Activated effector memory CD4-positive, alpha-beta T cell treated with Interleukin-2 at 50 U/mL for 16 hours (primary cell): ENCODE measurements at places on chromosomes 2 and 18.
A peak's percentile ranks its signal among the peaks of the same experiment; 100 is the strongest.

GRCh38 chr2:119206201-119206600, 17.4 kb upstream of the STEAP3 start:
- no peak for DNase-seq

- no peak for DNase-seq
Measured at GRCh38 chr2:96861074-96861473, 3.3 kb upstream of the ANKRD39 start.

- no peak for DNase-seq
Measured at GRCh38 chr18:45526114-45526841, 89.0 kb upstream of the SLC14A2 start.

- no peak for DNase-seq
Measured at GRCh38 chr18:69961718-69962117, 14.0 kb upstream of the CD226 start.

DNA sequence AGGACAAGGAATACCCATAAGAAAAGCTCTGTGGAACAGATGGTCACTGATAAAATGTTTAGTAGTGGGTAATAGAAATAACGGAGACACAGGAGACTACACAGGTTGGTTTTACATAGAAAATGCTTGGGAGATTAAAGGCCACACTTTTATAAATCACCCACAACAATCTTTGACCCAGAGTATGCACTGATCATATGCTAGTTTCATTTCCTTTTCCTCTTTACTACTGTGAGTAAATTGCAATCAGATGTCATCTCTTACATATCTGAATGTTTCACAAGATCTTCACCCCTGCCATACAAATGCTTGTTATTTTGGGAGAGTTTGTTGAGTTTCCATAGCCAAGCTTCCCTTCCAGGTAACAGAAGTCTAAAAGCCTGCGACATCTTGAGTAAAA, 978.4 kb upstream of the KLHL29 start:
- DNase-seq: no peak

DNA sequence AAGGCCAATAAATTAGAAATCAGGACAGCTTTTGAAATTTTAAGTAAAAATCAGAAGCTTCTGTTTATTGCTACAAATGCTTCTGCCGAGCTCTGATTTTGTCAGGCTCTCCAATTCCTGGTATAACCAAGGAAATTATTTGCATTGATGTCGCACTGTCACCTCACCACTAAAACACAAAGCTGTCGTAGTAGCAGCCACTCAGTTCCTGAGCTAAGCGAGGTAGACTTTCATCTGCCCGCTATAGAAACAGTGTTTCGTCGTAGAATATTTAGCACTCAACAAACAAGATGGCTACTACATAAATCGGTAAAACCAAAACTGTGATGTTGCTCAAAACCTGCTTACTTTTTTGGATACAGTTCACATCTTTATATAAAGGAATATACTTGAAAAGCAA, 141.3 kb upstream of the FOSL2 start:
- DNase-seq: peak; percentile 7

DNA sequence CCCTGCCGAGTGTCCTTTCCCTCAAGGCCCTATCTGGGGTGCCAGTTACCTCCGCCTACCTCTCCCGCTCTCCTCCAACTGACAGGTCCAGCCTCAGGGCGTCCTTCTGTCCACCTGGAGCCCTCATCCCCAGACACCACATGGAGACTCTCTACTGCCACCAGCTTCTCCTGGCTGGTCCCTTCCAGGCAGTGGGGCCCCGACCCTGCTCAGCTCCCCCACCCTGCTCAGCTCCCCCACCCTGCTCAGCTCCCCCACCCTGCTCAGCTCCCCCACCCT, 74.0 kb upstream of the ODC1 start:
- DNase-seq: no peak

GRCh38 chr18:44973282-44973681, 292.6 kb downstream of the SETBP1 start:
- DNase-seq: no peak

GRCh38 chr2:157789256-157789655, 86.9 kb downstream of the ACVR1 start:
- DNase-seq: no peak

DNA sequence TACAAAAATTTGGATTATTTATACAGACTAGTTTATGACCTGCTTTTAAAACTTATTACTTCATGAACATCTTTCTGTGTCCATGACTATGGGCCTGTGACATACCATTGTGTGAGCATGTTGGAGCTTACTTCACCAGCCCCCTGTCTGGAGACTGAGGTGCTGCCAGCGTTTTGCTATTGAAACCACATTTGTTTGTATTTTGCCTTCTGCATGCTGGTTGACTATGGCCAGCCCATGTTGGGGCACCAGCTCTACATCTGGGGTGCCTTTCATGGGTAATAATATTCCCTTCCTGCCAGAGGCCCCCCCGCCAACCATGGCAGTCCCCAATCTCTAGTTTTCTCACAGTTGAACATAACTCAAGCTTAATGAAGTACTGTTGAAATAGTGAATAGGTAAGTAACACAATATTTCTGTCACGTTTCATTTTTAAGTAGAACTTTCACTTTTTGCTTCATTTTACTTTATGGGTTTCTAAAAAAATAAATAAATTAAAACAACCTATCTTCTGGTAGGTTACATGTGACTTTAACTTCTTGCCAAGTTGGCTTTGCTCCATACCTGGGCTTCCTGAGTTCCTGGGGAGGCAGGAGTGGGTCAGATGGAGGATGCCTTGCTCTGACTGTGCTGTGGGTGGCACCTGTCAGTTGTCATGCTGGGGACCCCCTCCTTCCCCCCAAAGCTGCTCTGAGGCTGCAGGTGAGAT, 63.9 kb downstream of the DGKD start:
- DNase-seq: no peak

GRCh38 chr2:30456106-30456505, 9.1 kb downstream of the LCLAT1 start:
- DNase-seq: no peak

- DNase-seq: no peak
Measured at GRCh38 chr2:168371273-168372019, 84.6 kb upstream of the CERS6 start.

GRCh38 chr2:30768708-30769480, 38.4 kb downstream of the CAPN13 start:
- no peak for DNase-seq

GRCh38 chr2:191401287-191401686, 156.1 kb downstream of the MYO1B start:
- DNase-seq: no peak

DNA sequence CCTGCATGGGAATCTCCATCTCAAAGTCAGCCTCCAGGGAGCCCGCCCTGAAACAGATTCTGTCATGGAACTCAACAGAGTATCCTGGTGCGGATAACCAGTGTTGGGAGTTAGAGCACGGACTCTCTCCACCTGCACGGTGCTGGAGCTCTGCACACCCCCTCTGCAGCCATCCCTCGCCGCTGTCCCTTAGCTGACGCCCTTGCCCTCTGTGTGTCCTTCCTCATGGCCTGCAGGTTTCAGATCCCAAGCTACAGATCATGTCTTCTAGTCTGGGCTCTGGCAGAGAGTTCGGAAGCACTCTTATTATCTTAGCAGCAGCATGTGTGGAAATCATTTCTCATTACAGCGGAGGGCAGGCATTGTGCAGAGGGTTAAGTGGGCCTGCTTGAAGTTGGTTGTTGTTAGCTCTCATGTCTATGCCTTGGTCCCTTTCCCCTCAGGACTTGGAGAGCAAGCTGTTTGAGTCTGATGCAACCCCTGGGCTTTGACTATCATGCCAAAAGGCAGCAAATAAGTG, 26.0 kb downstream of the TMEM127 start:
- DNase-seq: no peak

- DNase-seq: no peak
Measured at GRCh38 chr2:110998311-110998710, 122.4 kb upstream of the BCL2L11 start.

DNA sequence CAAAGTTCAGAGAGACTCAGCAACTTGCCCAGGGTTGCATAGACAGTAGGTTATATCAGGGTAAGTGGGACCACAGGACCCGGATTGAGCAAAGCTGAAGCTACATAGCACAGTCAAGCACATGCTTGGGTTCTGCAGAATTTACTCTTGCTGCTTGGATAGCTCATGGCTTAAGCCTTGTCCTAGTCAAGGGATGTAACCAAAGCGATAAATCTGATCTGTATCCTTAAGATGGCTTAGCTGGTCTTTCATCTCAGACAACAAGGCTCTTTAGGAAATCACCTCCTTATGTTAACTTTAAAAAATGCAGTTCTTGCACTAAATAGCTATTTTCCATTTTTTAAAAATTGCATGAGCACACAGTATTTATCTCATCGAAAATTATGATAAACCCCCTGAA, 158.5 kb downstream of the LPIN1 start:
- DNase-seq: no peak

DNA sequence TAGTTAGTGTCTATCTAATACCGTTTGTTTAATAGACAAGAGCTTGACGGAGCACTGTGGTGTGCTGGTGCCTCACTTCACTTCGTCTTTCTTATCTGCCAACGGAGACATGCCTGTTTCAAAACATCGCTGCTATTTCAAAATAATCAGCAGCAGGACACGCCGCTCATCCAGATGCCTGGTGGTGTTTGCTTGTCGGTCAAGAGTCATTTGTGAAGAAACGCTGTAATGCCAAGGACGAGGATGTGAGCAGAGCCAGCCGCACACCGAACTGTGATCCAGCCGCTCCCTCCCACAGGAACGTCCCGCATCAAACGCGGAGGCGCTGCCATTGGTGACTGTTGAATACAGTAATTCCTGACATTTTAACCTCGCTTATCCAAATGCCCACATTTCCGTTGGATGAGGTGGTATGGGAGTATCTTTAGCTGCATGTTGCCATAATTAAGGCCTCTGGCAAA, 432.4 kb downstream of the FBXO15 start:
- no peak for DNase-seq

GRCh38 chr18:59275406-59275949, 2.2 kb upstream of the RAX start:
- no peak for DNase-seq

GRCh38 chr2:69296421-69296820, 90.6 kb downstream of the GFPT1 start:
- DNase-seq: no peak

DNA sequence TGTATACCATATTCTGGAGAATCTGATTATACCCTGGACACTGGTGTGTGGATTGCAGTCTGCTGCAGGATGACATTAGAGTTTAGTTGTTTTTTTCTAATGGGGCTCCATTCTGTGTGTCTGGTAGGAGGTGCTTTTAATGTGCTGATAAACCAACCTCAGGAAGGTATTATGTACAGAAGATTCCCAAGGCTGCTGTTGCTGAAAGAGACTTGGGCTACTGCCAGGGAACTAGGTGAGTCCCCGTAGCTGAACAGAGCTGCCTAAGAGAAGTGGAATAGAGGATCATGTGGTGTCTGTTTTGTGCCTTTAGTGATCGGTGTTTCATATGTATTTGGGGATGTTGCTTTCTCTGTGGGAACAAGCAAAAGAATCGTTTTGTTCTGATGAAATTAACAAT, 16.5 kb downstream of the SPATA3 start:
- no peak for DNase-seq

GRCh38 chr18:68262690-68263294, 452.1 kb downstream of the TMX3 start:
- DNase-seq: no peak

GRCh38 chr2:40201425-40201824, 250.5 kb downstream of the SLC8A1 start:
- DNase-seq: no peak

DNA sequence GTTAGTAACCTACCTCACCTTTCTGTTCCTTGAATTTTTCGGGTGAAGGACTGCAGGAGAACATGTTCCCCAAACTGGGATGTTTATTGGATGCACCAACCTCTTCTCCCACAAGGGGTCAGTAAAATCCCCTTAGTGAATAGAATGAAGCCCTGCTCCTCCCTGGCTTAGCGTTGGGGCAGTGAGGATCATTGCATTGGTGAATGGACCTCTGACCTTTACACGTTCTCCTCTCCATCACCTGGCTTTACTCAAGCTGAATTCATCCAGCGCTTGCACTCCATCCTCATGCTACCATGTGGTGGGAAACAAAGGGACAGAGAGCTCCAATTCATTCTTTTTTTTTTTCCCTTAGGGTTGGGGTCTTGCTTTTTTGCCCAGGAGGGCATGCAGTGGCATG, 157.2 kb downstream of the MIB1 start:
- no peak for DNase-seq

GRCh38 chr18:13139885-13140450, 78.6 kb upstream of the LDLRAD4 start:
- no peak for DNase-seq

DNA sequence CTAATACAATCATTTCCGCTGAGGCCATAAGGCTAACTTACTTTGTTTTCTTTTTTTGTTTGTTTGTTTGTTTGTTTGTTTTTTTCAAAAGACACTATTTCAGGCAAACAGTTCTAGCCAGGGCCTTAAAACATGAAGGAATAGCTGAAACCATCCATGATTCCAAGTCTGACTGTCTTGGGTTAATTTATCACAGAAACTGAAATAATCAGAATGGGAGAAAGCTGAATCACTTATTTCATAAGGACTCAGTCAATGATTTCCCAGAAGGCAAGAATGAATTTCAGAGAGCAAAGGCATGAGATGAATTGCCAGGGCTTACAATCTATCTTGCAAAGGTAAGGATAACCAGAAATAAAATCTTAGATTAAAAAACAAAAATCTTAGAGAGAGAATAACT, 1315.1 kb downstream of the SUCLG1 start:
- no peak for DNase-seq

DNA sequence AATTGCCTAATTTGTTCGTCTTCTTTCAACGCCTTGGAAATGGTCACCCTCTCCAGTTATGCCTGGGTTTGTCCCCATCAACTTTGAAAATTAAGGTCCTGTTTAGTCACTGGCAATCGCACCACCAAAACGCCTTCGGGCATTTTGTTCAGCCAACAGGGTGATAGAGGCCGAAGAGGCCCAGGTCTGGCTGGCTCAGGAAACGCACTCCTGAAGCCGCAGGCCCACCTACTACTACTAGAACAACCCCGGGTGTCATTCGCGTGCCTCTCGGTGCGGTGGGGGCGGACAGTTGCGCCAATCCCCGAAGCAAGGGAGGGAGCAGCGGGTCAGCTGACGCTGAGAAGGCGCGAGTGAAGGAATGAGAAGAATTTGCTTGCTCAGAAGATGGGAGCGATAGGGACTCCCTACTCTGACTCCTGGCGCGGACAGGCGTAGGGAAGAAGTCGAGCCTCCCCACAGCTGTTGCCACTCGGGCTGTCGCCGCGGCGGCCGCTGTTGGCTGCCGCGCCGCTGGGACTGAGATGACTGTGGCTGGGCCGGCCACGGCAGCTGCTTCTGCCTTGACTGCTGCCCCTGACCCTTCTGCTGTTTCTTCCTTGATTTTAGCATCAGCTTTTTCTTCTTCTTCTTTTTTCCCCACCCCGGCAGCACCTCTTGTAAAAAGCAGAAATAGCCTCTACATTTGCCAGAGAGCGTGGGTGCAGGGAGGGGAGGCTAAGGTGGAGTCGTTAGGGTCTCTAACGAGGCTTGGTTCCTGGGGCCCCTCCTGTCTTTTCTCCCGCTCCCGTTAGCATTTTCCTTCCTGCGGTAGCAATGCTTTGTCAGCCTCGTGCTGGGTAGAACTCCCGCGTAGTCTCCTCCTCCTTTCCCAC, 387.6 kb downstream of the FIGN start:
- DNase-seq: no peak

GRCh38 chr2:46812361-46813019, 103.1 kb downstream of the MCFD2 start:
- DNase-seq: no peak
